Smooth muscle cell of the brain vasculature (primary cell): ENCODE measurements at places on chromosomes 5 and 9.

GRCh38 chr5:91283899-91284298 lies 99.2 kb downstream of the ARRDC3 start:
- no peak for DNase-seq

DNA sequence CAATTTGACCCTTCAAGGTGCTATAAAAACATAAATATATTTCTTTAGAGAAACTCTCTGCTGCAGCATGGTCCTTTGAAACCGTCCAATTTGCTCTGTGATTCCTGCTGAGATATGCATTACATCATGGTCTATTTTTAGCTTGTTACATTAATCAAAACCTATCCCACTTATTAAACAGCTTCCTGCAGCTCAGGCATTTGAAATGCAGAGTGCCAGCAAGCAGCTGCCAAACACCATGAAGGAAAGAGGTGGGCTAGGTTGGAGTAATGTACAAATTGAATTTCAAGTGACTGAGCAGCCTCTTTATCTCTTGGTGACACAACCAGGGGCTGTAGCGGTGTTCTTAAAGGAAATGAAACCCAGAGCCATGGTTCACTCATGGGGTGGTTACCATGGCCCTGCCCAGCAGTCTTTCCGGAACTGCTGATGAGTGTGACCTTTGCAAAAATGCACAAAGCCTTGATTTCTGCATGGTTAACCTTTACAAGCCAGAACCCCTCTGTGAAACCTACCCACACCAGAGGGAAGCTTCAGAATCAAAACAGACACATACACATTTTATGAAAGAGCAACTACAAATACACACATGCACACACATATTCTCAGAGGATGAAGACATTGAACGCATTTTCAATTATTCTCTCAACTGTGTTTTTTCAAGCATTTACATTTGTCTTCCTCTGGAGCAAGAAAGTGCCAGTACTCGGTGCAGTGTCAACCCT lies 155.8 kb upstream of the ZNF608 start:
- DNase-seq, result peak; percentile 62

GRCh38 chr5:73369278-73369677 lies 79.3 kb downstream of the FOXD1 start:
- no peak for DNase-seq

- DNase-seq, result no peak
Observed at GRCh38 chr5:171701100-171701541, 84.5 kb upstream of the SMIM23 start.

DNA sequence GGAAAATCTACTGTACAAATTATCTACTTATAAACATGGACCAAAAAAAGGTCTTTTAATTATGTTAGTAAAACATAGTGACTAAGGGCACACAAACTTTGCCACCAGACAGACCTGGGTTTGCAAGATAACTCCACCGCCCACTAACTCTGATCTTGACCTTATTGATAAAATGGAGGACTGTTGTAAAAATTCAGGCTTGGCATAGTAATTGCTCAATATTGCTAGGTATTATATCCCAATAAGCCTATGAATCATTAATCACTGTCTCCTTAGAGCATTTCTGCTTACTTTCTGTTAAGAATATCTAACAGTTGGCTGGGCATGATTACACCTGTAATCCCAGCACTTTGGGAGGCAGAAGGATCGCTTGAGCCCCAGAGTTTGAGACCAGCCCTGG lies 3.8 kb downstream of the C9orf40 start:
- no peak for DNase-seq

GRCh38 chr9:114804505-114804904 lies 1.3 kb downstream of the TNFSF15 start:
- DNase-seq, result peak; percentile 39
